ENCODE measurements at places on chromosomes 7 and 10. TPM values are rescaled to one million over a fixed set of nuclear protein-coding genes. Genes with fewer than 3 reads are reported as not detected.

The SLC26A3 gene
- not detected for total RNA-seq

The C10orf143 gene
- total RNA-seq, result 3.4 TPM

The DYNC1I1 gene
- 2.3 TPM for total RNA-seq

The C7orf33 gene
- total RNA-seq, result not detected

The ACTL6B gene
- not detected for total RNA-seq

All from upper lobe of right lung (tissue), 1 donor.